ENCODE measurements at places on chromosomes 16 and 17.

- no peak for DNase-seq
Observed at GRCh38 chr16:77336637-77337036, 98.2 kb downstream of the ADAMTS18 start.

- no peak for DNase-seq
Observed at GRCh38 chr16:57528499-57529390, 7.6 kb downstream of the CCDC102A start.

- no peak for DNase-seq
Observed at GRCh38 chr17:77210946-77211541, 70.3 kb downstream of the SEC14L1 start.

- DNase-seq = no peak
Observed at GRCh38 chr16:17162560-17162959, 308.2 kb downstream of the XYLT1 start.

GRCh38 chr16:87150681-87151280, 166.4 kb downstream of the C16orf95 start:
- DNase-seq = no peak

- peak; percentile 73 for DNase-seq
Observed at GRCh38 chr16:81730090-81731051, 48.7 kb upstream of the PLCG2 start.

DNA sequence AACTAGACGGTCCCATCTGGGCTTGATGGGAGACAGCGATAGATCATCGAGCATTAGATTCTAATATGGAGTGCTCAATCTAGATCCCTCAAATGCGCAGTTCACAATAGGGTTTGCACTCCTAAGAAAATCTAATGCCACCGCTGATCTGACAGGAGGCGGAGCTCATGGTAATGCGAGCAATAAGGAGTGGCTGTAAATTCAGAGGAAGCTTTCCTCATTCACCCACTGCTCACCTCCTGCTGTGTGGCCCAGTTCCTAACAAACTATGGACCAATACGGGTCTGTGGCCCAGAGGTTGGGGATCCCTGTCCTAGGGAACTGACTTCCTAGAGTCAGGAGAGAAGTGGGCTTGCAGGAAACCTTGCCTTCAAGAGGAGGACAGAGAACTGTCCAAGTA, 25.2 kb upstream of the AMZ2 start:
- DNase-seq = no peak

GRCh38 chr17:76063875-76064546, 8.3 kb downstream of the SRP68 start:
- DNase-seq = no peak

DNA sequence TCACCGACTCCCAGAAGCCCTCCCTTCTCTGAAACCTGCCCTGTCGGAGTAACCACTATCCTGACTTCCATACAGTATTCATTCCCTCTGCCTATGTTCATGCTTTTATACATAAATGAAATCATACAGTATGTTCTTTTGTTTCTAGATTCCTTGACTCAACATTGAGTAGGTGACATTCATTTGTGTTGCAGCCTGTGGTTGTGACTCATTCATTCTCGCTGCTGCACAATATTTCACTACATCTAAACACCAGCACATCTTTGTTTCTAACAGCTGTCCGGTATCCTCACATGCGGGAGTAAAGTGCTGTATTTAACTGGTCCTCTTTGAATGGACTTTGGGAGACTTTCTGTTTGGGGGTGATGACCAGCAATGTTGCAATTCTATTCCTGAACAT, 135.0 kb upstream of the FOXF1 start:
- no peak for DNase-seq

DNA sequence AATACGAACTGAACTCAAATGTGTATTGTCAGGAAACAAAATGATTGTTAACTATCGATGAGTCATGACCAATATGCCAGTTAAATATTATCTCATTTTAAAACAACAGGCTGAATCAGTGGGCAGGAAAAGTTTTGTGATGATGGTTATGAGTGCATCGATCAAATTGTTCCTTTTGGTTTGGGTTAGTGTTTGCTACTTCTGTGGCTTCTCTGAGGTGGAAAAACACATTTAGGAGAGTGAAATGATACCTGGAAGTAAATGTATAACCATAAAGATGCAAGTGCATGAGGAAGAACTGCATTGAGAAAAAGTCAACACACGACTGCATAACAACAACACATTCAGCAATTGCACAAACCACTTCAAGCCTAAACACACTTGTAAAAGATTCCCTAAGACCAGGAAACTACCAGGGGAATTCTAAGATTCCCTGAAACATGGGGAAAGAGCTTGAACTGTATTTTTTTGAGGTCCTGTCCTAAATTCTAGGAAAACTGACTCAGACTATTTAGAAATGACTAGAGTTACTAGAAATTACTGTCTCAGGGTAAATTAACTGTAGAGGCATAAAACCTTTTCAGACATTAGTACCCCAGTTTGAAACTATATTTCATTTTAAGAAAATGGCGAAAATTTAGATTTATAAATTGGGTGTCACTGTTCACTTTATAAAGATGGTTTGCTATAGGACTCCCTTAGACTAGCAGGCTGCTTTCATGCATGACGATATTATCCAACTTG, 44.8 kb downstream of the CDYL2 start:
- DNase-seq = no peak

- DNase-seq = no peak
Observed at GRCh38 chr17:49996121-49996494, 1.1 kb upstream of the DLX3 start.

GRCh38 chr16:54473226-54473993, 186.8 kb upstream of the IRX3 start:
- no peak for DNase-seq

DNA sequence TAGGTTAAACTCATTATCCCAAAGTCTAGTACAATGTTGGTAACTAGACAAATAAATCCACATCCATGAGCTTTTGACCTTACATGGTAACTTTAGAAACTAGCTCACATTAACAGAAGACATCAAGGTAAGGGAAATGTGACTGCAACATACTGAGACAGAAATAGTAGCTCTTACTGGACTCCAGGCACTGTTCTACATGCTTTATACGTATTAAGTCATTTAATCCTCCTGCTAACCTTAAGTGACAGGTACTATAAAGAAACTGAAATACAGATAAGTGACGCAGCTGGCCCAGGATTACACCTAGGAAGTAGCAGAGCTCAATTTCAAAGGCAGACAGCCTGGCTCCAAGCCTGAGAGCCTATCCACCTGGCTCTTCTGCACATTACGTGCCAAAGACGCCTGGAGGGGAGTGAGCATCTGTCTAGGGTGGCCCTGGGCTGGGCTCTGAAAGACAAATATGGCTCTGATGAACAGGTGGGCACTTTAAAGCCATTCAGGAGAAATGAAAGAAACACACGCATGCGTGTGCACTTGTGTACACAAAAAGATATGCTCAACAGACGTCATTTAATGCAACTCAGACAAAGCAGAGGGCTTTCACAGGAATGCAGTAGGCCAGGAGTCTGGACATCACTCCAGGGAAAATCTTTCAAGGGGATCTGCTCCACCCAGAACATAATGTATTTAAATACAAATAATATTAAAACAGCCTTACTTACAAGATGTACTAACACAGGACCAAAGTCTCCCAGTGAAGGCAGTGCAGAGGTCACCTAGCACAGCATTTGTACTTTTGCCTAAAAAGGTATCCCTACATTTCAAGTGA, 4.4 kb downstream of the ZC3H7A start:
- no peak for DNase-seq

- DNase-seq = no peak
Observed at GRCh38 chr17:79802736-79803420, 6.0 kb upstream of the CBX8 start.

DNA sequence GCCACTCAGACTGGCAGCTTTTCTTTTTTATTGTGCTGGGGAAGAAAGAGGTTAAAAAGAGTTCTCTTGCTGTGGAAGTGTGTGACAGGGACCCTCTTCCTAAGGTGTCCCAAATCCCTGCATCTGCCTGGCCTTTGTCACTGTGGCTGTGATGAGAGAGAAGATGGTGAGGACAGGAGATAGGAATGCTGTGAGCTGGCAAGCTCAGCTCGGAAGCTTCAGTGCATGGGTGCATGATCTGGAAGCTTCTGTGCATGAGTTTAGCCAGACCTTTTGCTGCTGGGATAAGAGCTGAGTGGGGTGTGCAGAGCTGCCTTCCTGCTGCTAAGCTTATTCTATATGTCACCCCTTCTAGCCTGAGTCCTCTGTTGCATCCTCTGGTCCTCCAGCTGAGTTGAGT, 103.3 kb upstream of the CACNG3 start:
- no peak for DNase-seq

- DNase-seq = no peak
Observed at GRCh38 chr17:76208120-76208519, 32.2 kb downstream of the RNF157 start.

- DNase-seq = no peak
Observed at GRCh38 chr16:15807603-15808009, 49.2 kb downstream of the MYH11 start.

- DNase-seq = no peak
Observed at GRCh38 chr17:80507965-80508364, 31.6 kb upstream of the NPTX1 start.

GRCh38 chr17:39138431-39139160, 12.8 kb downstream of the PLXDC1 start:
- no peak for DNase-seq

DNA sequence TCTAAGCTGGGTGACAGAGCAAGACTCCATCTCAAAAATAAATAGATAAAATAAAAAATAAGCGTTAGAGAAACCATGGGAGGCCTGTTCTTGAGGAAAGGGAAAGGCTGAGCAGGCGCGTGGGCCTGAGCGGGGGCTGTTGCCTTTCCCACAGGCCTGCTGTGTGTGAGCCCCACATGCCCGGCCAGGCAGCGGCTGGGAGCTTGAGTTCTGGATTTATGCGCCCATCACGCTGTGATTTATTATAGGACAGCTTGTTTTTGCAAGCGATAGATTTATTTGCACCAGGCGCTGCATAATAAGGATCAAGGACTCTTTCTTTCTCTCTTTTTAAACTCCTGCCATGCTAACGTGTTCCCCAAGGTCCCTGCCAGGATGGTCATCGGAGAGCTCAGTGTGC, 14.8 kb upstream of the WFDC1 start:
- no peak for DNase-seq

DNA sequence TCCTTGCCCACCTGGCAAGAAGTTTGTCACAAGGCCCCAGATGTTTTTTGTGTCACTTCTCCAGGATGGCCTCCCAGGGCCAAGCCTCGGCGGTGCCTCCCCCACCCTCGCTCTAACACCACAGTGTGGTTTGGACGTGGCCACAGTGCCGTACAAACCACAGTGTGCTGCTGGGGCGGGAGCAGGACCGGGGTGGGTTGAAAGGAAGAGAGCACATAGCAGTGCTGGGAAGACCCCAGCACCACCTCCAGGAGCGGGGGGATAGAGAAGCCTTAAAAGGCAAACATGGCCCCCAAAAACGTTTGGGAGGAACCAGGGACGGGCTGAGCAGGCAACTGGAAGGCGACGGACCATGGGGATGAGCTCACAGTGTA, 5.0 kb upstream of the BCL6B start:
- DNase-seq = peak; percentile 72

- no peak for DNase-seq
Observed at GRCh38 chr16:634051-634670, 1.9 kb downstream of the METTL26 start.

GRCh38 chr17:2776589-2777241, 19.5 kb upstream of the RAP1GAP2 start:
- no peak for DNase-seq

GRCh38 chr16:83296505-83296904, 511.3 kb upstream of the HSBP1 start:
- no peak for DNase-seq

GRCh38 chr17:27810211-27810901, 10.0 kb upstream of the NOS2 start:
- peak; percentile 52 for DNase-seq

- DNase-seq = no peak
Observed at GRCh38 chr17:71849783-71850768, 270.7 kb upstream of the SOX9 start.

DNA sequence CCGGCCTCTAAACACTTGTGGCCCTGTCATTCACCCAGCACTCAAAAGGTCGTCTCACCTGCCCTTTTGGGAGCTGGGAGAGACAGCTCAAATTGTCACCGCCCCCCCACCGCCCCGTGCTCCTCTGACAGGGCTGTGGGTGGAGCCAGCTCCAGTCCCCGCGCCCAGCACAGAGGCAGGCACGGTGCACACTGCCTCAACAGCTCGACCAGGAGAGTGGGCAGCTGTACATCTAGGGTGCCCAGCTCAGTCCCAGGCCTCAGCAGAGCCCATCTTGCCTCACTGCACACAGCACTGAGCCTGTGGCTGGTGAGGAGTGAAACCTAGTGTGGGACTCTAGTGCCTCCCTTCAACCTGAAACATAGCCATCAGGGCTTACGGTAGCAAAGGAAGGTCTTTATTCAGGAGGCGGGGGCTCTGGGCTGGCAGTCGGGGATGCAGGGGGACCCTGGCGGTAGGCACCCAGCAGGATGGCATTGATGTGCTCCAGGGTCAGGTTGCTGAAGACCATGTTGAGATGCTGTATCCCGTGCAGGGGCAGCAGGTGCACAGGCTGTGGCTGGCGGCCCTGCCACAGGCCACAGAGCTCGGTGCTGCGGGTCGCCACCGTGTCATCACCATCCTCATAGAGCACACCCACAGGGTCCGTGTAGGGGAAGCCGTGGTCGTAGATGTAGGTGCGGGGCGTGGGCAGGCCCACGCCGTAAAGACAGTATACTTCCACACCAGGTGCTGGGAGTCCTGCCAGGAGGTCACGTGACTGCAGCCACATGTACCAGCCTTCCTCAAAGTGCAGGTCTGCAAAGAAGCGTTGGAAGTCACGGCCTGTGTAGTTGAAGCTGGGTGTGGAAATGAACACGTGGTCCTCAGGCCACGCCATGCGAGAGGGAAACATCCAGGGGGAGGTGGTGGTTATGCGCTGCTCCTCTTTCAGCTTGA, 3.1 kb upstream of the PSMB10 start:
- peak; percentile 76 for DNase-seq

- no peak for DNase-seq
Observed at GRCh38 chr16:63737633-63738032, 1384.2 kb downstream of the CDH11 start.

GRCh38 chr17:7887038-7887481, 1.5 kb upstream of the CHD3 start:
- no peak for DNase-seq

DNA sequence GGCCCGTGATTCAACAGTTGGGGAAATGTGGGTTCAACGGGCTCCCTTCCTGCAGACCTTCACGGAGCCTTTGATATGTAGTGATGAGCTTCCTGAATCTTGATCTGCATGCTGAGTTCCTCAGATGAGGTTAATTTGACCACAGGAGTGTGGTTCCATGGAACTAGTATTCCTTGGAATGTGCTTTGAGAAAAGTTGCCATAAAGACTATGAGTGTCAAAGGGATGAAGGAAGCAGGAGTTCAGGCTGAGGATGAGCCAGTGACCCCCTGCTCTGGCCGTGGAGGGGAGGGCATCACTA, 229.2 kb downstream of the MSI2 start:
- DNase-seq = no peak

- DNase-seq = no peak
Observed at GRCh38 chr16:11423315-11424117, 78.3 kb downstream of the RMI2 start.

DNA sequence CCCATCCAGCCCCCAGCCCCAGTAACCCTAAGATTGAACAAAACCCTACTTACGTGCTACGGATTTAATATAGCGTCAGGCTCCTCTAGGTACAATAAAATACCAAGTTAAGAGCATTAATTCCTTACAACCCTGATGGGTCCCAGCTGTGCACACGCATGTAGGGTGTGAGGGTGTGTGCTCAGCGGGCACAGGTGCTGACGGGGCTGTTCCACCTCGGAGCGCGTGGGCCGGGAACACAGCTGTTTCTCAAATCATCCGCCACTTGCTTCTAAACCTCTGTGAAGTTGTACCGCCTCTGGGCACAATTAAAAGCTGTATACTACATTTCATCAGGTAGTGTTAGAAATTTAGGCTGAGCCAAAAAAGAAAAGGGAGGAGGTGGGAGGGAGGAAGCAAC, 478.6 kb downstream of the MAF start:
- no peak for DNase-seq
